ENCODE measurements at places on chromosomes 1 and 21.

GRCh38 chr1:7616953-7617352 is 154.1 kb upstream of the VAMP3 start:
- no peak for DNase-seq

GRCh38 chr1:10687782-10688408 is 108.6 kb downstream of the CASZ1 start:
- no peak for DNase-seq

DNA sequence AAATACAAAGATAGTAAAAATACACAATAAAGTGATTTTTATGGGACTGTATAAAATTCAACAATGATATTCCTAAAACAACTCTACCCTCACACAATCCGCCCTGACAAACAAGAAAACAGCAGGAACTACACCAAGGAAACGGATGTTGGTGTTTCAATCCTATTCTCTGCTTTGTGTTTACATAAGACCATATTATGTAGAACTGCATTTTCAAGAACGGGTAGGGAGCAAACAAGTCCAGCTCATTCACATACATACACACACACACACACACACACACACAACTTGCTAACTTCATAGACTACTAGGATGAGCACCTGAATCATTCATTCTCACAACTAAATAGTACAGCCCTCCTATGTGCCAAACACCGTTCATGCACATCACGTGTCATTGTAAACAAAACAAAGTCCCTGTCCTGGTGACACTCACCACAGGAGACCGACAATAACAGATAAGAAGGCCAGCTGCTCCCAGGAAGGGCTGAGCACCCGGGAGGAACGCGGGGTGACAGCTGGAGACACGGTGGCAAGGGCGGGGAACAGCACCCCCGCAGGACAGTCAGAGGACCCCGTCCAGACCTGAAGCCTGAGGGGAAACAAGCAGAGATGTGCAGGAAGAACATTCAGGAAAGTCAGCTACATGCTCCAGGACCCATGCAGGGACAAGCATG is 43.0 kb downstream of the NPHP4 start:
- DNase-seq: no peak

GRCh38 chr1:210532223-210532598 is 203.5 kb downstream of the HHAT start:
- DNase-seq: no peak

All from urothelium cell line (cell line).